ENCODE measurements at places on chromosomes 16 and 17.

DNA sequence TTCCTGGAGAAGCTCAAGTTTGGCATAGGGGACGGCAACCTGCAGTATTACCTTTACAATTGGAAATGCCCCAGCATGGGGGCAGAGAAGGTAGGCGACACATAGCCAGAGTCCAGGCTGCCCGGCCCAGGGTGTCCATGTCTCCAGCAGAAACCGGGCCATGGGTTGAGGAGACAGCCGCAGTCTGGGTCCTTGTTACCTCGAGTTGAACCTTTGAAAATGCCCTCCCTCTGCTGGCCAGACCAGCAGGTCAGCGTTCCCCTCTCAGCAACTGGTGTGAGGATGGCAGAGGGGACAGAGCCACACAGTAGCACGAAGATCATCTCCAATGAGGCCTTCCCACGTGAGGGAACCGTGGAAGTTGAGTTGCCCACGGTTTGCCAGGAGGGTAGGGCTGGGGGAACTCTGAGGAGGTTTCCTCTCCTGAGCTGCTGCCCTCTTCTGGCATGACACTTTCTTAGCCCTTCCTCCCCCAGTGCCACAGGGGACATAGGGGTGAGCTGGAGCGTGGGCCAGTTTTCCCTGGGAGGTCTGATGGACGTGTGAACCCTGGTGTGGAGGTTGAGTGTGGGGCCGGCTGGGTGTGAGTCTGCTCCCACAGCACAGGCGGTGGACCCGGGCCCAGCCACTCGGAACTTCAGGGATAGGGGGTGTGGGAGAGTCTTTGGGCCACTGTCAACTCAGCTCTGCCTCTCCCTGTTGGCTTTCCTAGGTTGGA, 27.2 kb downstream of the PLCD3 start:
- no peak for DNase-seq

- DNase-seq: no peak
These were observed 77.3 kb downstream of the WNT3 start for GRCh38 chr17:46741122-46741730.

- no peak for DNase-seq
These were observed 34.8 kb downstream of the PEMT start for GRCh38 chr17:17556671-17557070.

DNA sequence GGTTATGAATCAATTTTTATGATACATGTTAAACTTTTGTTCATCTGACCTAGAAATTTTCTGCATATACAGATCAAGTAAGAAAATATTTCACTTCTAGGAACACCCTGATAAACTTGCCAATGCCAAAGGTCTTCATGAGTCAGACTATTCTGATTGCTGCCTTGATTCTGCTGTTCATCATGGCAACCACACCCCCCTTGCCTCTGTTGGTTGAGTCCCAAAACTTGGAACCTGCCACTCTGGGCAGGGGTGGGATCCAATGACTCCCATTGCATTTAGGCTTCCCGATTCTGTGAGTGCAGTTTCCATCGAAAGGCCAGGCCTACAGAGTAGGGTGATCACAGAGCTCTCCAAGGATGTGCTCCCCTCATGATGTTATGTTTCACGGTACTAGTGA, 15.8 kb upstream of the TENT4B start:
- DNase-seq: no peak

DNA sequence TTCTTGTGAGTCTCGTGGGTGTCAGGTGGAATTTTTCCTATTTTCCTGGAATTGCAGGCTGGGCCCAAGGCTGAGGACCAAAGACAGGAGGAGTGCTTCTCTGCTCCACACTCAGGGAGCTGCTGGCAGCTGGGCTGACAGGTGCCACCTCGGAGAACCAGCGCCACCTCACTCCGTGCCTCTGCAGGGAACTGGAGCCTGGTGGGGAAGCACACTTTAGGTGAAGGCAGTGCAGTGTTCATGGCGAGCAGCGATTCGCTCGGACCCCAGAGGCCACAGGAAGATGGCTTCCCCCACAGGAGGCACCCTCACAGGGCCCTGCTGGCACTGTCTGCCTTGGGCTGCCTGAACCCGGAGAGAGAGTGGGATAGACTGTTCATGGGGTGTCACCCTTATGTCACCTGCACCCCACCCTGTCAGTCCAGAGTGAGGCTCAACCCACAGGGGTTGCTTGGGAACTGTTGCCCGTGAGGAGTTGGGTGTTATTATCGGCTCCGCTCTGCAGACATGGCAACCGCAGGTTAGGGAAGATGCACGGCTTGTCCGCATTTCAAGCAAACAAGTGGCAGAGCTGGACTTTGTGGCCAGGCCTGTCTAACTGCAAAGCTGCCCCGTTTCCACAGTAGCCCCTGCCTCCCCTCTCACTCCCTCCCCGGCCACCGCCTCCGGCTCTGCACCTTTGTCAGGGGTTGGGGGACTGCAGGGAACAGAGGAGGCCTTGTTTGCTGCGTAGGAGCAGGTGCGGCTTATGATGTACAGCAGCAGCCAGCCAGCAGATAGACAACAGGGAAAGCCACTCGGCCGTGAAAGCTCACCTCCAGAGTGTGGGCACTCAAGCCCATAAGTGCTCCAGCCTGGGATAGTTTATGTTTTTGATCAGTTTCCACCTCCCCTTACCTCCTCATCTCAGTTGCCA, 15.5 kb downstream of the TBC1D24 start:
- no peak for DNase-seq

DNA sequence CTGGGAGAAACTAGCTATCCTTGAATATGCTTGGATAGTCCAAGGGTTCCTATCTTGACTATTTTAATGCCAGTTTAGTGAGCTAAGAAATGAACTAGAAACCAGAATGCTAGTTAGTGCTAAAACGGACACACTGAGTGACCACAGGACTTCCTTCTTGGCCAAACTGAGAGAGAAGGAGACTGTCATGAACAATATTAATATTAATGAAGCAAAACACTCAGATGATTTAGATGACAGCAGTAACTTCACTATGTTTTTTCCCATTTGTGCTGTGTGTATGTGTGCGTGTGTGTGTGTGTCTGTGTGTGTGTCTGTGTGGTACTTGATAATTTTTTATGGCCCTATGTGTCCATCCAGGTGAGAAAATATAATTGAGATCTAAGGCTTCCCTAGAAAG, 2.2 kb upstream of the ATXN1L start:
- no peak for DNase-seq

DNA sequence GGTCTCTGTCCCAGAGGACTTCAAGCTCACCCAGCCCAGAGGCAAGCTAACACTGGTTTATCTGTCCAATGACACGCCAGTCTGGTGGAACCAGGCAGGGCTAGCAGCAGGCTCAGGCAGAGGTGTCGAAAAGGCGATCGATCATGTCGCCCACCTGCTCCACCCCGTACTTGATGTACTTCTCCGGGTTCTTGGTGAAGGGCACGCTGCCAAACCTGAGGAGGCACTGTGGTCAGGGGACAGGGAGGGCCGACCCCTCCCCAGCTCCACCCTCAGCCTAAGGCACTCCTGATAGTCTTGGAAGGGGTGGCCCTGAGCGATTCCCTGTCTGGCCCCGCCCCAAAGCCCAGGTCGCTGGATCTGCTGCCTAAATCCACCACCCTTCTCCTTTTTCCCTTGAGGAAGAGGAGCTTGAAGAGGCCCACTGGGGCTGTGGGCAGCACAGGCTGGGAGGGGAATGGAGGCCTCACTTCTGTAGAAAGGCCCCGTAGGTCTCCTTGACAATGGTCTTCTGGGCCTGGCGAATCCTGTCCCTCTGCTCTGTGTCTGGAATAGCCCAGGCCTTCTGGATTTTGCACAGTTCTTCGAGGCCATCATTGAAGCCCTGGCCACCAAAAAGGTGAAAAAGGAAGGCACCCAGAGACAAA, 4.7 kb downstream of the ZACN start:
- no peak for DNase-seq

DNA sequence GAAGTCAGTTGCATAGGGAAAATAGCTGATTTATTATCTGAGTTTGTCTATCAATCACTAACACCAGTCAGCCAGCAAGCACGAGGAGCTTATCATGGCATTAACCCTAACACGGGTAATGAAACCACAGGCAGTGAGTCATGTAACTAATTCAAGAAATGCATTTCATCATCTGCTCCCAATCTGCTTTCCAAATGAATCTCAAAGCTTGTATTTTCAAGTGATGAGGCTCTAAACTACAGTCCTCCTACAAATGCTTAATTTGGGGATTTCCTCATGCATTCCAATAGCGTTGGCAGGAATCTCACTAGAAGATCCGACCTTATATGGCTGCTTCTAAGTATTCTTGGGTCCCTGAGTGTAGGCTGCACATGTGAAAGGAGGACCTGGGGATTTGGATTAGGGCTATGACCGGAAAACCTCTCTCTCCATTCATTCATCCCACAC, 118.4 kb upstream of the HSBP1 start:
- no peak for DNase-seq

- no peak for DNase-seq
These were observed 800 bp downstream of the ZNF747 start for GRCh38 chr16:30533748-30534367.

- no peak for DNase-seq
These were observed 4.0 kb downstream of the ZNF598 start for GRCh38 chr16:2005646-2006045.

DNA sequence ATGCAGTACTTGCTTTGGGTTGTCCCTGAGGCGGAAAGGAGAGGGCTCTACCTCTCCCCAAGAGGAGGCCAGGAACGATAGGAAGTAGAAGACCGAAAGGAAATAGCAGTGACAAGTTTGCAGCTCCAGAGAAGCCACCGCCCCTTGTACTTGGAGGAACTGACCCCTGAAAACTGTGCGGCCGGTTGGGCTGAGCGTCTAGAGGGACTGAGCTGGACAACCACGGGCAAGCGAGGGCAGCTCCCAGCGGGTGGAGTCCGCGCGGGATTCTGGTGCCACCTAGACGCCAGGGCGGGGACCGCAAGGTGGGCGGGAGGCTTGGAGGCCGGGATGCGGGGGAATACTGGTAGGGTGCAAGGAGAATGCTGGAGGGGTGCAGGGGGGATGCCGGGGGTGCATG, 1.3 kb upstream of the SLC6A4 start:
- DNase-seq: no peak

DNA sequence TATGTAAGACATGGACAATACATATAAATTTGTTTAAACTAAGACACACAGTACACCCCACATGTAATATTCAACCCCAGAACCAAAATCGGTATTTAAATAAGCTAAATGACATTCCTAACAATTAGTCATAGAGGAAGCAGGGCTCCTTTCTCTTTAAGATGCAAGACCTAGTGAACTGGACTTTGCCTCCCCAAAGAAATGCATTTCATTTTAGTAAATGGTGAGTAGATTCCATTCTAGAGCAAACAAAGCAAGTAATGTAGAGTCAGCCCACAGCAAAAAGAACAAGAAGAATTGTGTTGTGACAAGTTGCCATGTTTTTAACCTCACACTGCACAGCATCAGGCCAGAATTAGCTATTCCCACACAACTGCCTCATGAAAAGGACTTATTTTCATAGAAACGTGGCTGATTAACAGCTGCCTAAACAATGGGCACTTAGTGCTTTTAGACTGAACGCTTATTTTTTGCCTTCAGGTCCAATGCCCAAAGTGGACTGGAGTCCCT, 14.4 kb downstream of the DNAJC7 start:
- peak; percentile 36 for DNase-seq

- DNase-seq: no peak
These were observed 19.8 kb upstream of the FAM83G start for GRCh38 chr17:19024101-19025078.

DNA sequence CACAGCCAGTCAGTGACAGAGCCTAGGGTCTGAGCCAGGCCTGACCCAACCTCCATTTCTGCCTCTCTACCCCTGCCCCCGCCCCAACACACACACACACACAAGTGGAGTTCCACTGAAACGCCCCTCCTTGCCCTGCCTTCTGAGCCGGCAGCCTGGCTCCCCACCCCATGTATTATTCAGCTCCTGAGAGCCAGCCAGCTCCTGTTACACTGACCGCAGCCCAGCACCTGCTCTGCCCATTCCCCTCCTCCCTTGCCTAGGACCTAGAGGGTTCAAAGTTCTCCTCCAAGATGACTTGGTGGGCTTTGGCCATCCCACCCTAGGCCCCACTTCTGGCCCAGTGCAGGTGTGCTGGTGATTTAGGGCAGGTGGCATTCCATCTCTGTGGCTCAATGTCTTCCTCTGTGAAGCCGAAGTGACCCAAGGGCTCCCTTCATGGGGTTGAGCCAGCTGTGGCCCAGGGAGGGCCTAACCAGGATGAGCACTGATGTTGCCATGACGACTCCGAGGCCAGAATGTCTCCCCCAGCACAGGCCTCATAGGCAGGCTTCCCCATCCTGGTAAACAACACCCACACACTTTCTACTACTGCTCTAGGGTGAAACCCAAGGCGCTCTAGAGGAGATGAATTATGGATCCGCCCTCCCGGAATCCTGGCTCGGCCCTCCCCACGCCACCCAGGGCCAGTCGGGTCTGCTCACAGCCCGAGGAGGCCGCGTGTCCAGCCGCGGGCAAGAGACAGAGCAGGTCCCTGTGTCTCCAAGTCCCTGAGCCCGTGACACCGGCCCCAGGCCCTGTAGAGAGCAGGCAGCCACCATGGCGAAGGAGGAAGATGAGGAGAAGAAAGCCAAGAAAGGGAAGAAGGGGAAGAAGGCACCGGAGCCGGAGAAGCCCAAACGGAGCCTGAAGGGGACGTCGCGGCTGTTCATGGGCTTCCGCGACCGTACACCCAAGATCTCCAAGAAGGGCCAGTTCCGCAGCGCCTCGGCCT, 9.7 kb downstream of the MYO15A start:
- no peak for DNase-seq

- DNase-seq: no peak
These were observed 137.7 kb upstream of the MYOCD start for GRCh38 chr17:12528036-12528435.

DNA sequence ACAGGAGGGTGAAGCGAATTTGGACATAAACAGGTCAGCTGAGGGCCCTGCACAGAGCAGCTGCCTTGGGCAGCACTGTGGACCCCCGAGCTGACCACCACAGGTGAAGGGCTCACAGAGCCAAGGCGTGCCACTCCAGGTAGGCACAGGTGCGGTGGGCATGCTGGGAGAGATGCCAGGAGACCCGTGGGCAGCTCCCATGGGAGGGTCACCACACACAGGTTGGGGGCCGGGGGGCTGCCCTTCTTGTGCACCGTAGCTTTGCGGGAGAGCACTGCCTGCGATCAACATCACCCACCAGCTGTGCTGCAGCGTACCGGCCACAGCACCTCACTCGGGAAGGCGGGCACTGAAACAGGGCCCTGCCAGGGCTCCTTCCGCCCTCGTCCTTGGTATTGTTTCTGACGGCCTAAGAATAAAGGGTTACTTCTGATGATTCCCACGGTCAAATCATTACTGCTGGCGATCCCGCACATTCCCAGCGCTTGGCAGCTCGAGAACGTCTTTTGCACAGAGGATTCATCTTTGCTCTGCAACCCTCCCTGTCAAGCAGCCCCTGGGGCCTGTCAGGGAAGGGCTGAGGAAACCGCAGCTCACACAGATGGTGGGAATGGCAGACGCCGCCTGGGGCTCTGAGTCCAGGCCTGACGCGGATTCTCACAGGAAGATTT, 181.7 kb downstream of the BANP start:
- no peak for DNase-seq

DNA sequence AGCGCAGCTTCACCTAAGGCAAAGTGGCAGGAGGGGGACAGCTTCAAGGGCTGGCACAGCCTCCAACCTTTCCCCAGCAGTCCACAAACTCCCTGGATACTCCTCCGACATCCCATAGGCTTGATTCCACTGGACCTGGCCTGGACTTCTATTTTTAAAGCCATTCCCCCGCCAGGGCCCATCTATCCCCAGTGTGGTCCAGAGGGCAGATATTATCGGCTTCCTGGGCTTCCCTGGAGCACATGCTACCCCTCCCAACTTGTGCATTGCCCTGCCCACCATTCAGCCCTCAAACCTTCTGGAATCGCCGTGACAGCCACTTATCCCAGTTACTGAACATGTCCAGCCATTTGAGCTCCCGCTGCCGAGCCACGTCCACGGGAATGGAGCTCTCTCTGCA, 5.1 kb downstream of the TBC1D10B start:
- no peak for DNase-seq

- no peak for DNase-seq
These were observed 911 bp upstream of the ITGA2B start for GRCh38 chr17:44390250-44390870.
